Vagina (tissue), 2 donors: ENCODE measurements at places on chromosomes 5 and 9. TPM values are rescaled to one million over a fixed set of nuclear protein-coding genes. Genes with fewer than 3 reads are reported as not detected.

DNA sequence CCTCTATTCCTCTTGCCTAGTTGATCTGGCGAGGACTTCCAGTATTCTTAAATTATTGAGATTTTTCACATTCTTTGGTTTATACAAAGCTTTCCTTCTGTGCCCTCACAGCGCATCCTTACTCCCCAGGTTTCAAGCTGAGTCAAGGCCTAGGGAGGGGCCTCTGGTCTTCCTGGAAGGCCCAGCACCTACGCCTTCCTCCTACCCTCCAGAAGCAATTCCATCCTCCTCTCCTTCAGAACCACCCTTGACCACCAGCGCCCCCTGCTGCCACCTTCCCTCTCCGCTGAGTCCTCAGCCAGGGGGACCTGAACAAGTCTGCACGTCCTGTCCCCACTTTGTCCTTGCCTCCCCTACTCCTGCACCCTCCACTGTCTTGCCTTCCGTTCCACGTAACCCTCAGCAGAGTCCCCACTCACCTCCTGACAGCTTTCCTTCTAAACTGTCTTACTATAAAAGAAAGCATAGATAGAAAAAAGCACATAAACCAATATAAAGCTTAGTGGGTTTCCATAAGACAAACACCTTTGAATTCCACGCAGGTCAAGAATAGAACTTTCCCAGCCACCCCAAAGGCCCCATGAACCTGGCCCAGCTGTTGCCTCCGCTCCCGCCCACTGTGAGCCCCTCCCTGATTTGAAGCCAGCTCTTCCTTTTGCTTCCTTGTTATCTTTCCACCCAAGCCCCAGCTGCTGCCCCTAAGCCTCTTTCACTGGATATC lies 63.0 kb upstream of the CTSL start:
- peak; percentile 74 for DNase-seq
- no peak overlapping the region for H3K27ac ChIP-seq
- no peak overlapping the region for H3K4me3 ChIP-seq
- no peaks in the 10 kb centered on the region for H3K36me3 ChIP-seq
- H3K27me3 ChIP-seq = no peaks in the 10 kb centered on the region

DNA sequence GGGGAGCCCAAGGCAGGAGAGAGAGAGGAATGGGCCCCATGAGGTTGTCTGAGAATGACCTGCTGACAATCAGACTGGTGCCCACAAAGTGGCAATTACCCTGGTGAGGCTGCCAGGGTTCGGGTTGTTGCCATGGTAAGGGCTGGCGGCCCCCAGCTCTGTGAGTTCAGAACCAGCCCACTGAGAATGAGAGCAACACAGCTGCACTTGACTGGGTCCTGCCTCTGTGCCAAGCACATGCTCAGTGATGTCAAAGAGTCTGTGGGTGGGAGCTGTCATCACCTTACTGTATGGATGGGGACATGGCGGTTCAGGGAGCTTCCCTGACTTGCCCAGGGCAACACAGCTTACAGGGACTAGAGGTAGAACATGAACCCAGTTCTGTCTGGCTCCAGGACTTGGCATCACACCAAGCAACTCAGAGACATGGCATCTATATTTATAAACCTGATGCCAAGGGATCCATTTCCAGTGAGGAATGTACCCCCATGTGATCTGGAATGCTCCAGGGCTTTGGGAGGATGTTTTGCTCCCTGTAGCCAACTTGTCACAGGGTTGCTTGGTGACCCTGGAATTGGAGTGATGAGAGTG lies 38.2 kb upstream of the TEX48 start:
- H3K4me3 ChIP-seq = no peak overlapping the region
- H3K36me3 ChIP-seq = no peaks in the 10 kb centered on the region
- H3K4me1 ChIP-seq = peaks cover 12% of the 10 kb centered on the region
- H3K27ac ChIP-seq = no peak overlapping the region

DNA sequence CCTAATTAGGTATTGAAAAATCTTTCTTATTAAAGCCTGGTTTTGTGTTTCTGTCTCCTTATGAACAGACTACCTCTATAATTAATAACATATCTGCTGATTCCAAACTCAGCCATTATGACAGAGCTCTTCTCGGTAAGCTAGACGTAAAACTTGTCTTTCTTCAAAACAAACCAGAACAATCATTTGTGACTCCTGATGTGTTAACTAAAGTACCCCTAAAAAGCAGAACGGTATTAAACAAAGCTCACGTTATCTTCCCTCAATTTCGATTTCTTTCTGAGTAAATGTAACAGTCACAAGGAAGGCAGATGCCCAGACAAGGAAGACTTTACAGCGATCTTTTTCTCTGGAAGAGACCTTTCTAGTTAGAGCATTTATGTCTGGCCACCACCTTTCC lies 1.8 kb downstream of the SEMA5A start:
- no peaks in the 10 kb centered on the region for H3K36me3 ChIP-seq
- peak overlapping the region; percentile 81 for H3K27ac ChIP-seq
- no peak for DNase-seq
- no peaks in the 10 kb centered on the region for H3K27me3 ChIP-seq

DNA sequence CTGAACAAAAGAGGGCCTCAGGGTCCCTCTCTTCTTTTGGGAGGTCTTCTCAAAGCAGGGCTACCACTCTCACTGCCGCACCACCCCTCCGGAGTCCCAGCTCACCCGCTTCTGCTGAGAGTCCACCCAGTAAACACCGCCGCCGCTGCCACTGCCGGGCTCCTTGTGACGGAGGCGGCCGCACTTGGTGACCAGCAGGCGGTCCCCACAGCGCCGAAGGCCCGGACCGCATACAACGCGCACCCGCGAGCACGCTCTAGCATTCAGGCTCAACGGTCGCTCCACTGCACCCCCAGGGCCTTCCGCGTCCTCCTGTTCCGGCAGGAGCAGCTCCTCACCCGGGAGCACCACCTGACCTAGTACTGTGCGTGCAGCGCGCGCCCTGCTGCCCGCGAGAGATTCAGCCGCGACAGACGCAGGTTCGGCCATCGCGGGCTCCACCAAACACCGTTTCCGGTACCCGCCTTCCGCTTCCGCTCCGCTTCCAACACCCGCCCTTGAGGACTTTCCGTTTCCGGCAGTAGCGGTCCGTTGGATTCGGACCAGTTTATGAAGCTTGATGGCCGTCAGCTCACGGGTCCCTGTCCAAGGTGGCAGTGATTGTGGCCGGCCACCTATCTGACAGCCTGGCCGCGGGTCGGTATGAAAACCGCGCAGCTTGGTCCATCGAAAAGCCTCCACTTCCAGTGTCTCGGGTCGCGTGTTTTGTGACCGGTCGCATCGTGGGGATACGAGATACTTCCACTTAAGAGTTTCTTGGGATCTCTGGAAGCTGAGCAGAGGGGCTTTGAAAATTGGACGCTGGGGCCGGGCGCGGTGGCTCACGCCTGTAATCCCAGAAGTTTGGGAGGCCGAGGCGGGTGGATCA lies at the start of gene EXOSC3:
EXOSC3 (minus strand) TSS at position 449 of the 868 bp plus-strand sequence; CDS start at position 429, 20 bp downstream.
- peak within 1 kb of the TSS; percentile 96 for H3K4me3 ChIP-seq
- H3K27me3 ChIP-seq = no peaks in the 10 kb centered on the region
- peaks cover 26% of the 10 kb centered on the region for H3K4me1 ChIP-seq

Gene FAM81B
- total RNA-seq = not detected
